Left renal pelvis (tissue), 4 donors: ENCODE measurements at places on chromosomes 5 and 9.

- DNase-seq: no peak
These were observed 47.2 kb upstream of the LIFR start for GRCh38 chr5:38603691-38604090.

DNA sequence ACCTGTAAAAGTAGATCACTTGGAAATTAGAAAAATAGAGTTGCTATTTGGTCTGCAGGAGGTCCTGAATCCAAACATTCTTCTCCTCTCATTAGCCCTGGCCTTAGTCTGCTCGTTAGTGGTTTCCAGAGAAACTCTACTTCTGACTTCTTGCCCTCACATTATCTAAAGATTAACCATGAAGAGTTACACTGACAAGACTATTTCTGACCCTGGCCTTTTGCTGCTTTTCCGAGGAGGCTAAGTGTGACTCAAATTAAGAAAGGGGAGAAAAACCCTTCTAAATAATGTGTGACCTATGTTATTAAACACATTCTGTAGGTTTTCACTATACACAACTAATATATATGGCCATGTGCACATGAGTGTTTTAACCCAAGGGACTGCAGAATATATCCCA is 302.4 kb downstream of the RAB3C start:
- no peak for DNase-seq

- no peak for DNase-seq
These were observed 48.4 kb upstream of the SIMC1 start for GRCh38 chr5:176189857-176190256.

DNA sequence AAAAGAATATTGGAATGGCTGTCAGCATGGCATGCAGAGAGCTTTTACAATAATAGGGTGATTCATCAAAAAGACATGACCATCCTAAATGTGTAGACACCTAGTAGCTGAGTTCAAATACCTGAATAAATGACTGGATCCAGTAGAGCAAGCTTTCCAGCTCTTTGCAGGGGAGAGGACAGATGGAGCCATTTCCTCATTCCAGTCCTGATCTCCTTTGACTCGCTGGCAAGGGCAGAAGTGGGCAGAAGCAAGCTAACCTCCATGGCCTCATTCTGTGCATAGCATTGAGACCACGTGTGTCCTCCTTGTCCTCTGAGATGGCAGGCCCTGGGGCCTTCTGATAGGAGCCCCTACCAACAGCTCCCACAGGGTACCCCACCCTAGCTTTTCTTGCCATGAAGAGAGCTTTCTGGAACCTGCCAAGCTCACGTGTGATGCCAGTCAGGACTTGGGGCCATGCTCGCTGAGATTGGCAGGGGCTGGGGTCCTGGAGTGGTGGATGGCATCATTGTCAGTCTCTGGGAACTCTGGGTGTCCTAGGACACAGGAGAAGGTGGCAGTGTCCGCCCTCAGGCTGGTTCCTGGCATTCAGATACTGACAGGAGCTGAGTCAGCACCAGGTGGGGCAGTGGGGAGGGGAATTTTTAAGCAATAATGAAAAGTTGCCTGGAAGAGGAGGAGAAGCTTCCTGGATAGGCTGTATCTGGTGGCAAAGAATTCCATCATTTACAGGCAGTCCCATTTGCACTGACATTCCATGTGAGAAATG is 33.6 kb downstream of the WWC1 start:
- no peak for DNase-seq

DNA sequence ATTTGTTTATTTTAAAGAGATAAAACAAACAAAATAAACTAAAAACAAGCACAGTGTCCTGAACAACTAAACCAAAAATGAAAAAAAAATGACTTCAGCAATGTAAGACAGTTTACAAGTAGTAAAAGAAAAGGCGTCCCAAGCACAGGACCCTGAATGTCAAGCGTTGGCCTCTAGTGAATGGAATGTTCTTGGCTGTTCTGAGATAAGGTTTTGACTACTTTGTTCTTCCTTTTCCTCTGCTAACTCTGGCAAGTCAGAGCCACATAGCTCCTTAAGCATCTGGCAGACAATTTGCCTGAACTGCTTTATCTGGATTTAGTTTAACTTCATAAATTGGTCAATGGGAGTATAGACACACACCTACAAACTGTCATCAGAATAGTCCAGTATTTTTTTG is 655.2 kb downstream of the ANXA1 start:
- no peak for DNase-seq

- DNase-seq: no peak
These were observed 48.9 kb downstream of the SLC27A6 start for GRCh38 chr5:129014185-129014584.

- DNase-seq: no peak
These were observed 289.3 kb downstream of the FANCC start for GRCh38 chr9:95027914-95028852.

- DNase-seq: no peak
These were observed 61.6 kb upstream of the ANGPTL2 start for GRCh38 chr9:127183814-127184582.

DNA sequence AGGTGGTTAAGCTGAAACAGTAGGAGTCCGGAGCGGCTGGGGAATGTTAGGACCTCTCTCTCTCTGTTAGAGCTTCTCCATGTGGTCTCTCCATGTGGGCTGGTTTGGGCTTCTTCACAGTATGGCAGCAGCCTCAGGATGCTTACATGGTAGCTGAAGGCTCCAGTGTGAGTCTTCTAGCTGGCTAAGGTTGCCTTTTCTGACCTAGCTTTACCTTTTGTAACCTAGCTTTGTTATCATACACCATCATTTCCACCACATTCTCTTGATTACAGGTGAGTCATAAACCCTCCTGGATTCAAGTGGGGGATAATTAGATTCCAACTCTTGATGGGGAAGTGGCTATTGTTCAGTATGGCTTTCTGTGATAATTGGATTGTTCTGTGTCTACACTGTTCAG is 98.5 kb downstream of the MTREX start:
- DNase-seq: no peak

GRCh38 chr9:123238365-123238764 is 30.0 kb downstream of the STRBP start:
- no peak for DNase-seq

- no peak for DNase-seq
These were observed 103.4 kb downstream of the DAB2IP start for GRCh38 chr9:121754655-121755436.

GRCh38 chr5:58393716-58394115 is 66.2 kb downstream of the PLK2 start:
- DNase-seq: no peak

- DNase-seq: no peak
These were observed 34.4 kb downstream of the APBA1 start for GRCh38 chr9:69637817-69638200.

DNA sequence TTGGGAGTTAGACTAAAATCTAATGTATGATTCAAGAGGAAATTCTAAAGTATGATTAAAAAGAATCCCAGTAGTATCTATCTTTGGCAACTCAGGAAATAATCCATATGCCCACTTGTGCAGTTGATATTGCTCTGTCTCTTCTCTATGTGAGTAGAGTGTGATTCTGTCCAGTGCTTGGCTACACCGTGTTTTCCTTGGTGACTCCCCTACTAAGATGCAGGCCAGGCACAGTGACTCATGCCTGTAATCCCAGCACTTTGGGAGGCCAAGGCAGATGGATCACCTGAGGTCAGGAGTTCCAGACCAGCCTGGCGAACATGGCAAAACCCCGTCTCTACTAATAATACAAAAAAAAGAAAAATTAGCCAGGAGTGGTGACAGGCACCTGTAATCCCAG is 495.4 kb downstream of the MAT2B start:
- DNase-seq: no peak

DNA sequence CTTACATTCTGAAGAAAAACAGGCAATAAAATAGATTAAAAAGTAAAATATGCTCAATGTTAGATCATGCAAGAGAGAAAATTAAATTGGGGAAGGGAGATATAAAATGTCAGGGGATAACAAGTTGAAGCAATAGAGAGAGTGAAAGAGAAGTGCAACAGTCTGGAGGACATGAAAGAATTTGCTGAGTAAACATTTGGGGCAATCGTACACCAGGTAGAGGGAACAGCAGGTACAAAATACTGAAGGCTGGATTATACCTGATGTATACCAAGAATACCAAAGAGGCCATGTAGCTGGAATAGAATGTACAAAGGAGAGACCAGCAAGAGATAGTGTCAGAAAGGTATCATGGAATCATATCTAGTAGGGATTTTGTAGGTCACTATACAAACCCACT is 300.8 kb downstream of the DNAH5 start:
- DNase-seq: no peak

GRCh38 chr5:122126756-122127321 is 2.5 kb upstream of the ZNF474 start:
- DNase-seq: no peak

- DNase-seq: no peak
These were observed 61.6 kb upstream of the ERCC6L2 start for GRCh38 chr9:95813923-95814322.

GRCh38 chr5:42267091-42267490 is 156.1 kb upstream of the GHR start:
- no peak for DNase-seq

DNA sequence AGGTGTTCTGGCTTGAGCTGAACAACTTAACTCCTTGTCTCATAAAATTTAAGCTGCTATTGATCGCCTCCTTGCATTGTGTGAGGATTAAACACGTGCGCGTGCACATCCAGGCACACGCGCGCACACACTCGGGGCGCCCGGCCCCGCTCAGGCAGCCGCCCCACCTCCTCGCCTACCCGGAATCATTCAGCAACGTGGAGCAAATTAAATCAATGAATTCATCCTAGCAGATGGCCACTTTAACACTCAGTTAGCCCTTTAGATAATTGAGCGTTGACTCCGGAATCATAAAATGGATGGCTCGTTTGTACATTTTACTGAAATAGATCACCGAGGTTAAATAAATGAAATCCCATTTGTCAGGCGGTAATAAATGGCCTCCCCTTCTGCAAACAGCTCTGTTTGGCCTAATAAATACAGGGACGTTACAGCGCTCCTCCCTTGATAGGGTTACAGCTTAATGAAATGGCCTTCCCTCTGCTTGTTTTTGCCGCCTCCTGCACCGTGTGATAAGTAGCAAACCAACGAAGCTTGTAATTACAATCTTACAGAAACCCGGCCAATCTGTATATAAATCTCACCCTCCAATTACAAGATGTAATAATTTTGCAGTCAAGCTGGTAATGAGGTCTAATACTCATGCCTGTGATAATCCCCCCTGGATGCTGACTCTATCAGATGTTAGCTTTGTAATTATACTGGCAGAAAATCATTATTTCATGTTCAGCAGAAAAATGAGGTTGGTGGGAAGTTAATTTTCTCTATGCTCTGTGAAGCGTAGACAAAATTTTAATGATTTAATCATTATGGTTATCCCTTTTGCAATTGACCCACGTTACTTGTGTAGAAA is 229.7 kb upstream of the IRX4 start:
- no peak for DNase-seq

GRCh38 chr5:32173267-32174010 is 680 bp downstream of the GOLPH3 start:
- peak; percentile 56 for DNase-seq

DNA sequence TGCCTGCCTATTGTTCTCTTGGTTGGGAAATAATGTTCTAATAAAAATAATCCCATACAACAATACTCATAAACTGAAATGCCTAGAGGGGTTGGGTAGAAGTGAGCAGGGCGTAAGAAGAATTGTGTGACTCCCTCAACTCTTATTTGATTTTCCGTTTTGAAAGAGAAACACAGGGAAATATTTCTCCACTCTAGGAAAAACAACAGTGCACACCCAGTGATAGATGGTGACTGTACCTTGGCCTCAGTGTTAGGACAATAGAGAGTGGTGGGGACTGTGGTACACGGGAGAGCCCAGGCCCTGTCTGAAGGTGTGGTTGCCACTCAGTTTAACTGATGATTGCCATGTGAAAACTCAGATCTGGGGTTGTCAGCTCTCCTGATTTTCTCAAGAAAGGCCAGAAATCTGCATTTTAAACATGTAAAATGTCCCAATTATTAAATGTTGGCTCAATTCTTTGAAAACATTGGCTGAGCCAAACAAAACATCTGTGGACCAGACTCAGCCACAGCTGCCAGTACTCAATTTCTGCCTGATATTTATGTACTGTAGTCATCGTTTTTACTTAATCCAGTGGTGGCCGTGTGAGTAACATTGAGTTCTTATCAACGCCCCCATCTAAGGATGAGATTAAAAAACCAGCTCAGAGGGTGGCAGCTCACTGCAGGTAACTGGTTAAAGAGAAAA is 103.8 kb upstream of the ZNF618 start:
- no peak for DNase-seq

- no peak for DNase-seq
These were observed 3.3 kb downstream of the ANKRD33B start for GRCh38 chr5:10567121-10567591.

- DNase-seq: no peak
These were observed 188.6 kb upstream of the ZNF608 start for GRCh38 chr5:124935065-124935464.

DNA sequence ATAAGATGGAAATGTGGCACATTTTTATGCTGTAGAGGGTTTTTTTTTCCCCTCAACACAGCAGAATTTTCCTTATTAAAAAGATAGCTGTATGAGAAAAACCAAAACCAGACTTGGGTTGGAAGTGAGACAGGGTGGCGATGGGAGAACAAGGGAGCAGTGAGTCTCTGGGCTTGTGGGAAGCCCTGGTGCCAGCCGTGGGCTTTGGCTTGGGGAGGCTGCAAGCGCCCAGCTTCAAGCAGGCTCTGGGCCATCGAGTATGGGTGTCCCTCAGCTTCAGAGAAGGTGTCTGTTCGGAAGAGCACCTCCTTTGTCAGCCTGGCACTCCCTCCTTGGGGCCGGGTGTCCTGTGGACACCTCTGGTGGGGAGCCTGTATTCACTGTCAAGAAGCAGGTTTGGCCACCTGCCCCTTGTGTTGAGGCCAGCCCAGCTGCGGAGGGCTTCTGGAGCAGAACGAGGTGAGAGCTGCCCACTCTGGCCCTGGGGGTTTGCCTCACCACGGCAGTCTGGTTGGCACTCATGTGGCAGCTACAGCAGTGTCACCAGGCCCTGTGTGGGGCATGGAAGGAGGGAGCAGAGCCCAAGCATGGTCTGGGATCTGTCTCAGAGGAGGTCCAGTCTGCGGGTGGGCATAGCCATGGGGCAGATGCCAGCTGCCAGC is 37.6 kb upstream of the ANGPTL2 start:
- no peak for DNase-seq

DNA sequence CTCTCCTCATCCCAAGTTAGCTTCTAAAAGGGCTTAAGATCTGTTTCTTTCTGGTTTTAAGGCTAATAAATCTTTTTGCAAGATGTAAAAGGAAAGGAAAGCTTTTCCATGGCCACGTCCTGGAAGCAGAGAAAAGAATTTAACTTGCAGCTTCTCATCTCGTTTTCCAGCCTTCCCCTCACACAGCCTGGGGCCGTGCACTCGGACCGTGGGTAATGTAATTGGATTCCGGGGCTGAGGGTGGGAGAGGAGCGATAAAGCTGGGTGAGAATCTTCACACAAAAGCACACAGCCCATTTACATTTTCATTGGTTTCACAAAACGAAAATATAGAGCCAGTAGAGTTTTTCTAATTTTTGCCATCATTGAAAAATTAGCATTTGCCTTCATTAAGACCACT is 91.2 kb downstream of the IRX2 start:
- DNase-seq: no peak
